Right renal pelvis (tissue), 4 donors: ENCODE measurements at places on chromosomes 2 and 18. TPM values are rescaled to one million over a fixed set of nuclear protein-coding genes. Genes with fewer than 3 reads are reported as not detected.

RUFY4 gene
- not detected for polyA plus RNA-seq

SERPINB2 gene
- 0.34 TPM for polyA plus RNA-seq

MYOM1 gene
- 7.9 TPM for polyA plus RNA-seq

CRYBA2 gene
- polyA plus RNA-seq: not detected

FBXO36 gene
- 8.2 TPM for polyA plus RNA-seq

G6PC2 gene
- polyA plus RNA-seq: 0.08 TPM

IL18R1 gene
- polyA plus RNA-seq: 2.5 TPM

PTMA gene
- polyA plus RNA-seq: 2,036 TPM

ARHGAP28 gene
- polyA plus RNA-seq: 84.3 TPM

RGPD4 gene
- polyA plus RNA-seq: 0.08 TPM

ACVR1 gene
- 32.4 TPM for polyA plus RNA-seq

ANTXR1 gene
- polyA plus RNA-seq: 96.9 TPM

D2HGDH gene
- polyA plus RNA-seq: 48.5 TPM

TDRD15 gene
- polyA plus RNA-seq: not detected

PROC gene
- polyA plus RNA-seq: 2.8 TPM

FOXI3 gene
- polyA plus RNA-seq: 0.10 TPM

REG1B gene
- not detected for polyA plus RNA-seq

CENPA gene
- polyA plus RNA-seq: 14.9 TPM

BOLL gene
- polyA plus RNA-seq: 0.01 TPM

ZNF532 gene
- 105 TPM for polyA plus RNA-seq

PID1 gene
- polyA plus RNA-seq: 7.3 TPM

RAB17 gene
- polyA plus RNA-seq: 15.1 TPM

FLACC1 gene
- 1.7 TPM for polyA plus RNA-seq

PCARE gene
- 0.46 TPM for polyA plus RNA-seq

SERPINB3 gene
- 0.22 TPM for polyA plus RNA-seq

L3MBTL4 gene
- 5.3 TPM for polyA plus RNA-seq

MAP3K19 gene
- polyA plus RNA-seq: 0.60 TPM

SLC30A3 gene
- 5.1 TPM for polyA plus RNA-seq

TMEM163 gene
- 1.3 TPM for polyA plus RNA-seq

CDH20 gene
- 4.3 TPM for polyA plus RNA-seq

LAMA3 gene
- 2.2 TPM for polyA plus RNA-seq

CD207 gene
- polyA plus RNA-seq: not detected

ZBTB7C gene
- 18.7 TPM for polyA plus RNA-seq

NEURL3 gene
- 6.4 TPM for polyA plus RNA-seq

SPP2 gene
- not detected for polyA plus RNA-seq
